A549 treated with RU486 at 1 μM for 4 hours (cell line): ENCODE measurements at places on chromosomes 2 and 18. TPM values are rescaled to one million over a fixed set of nuclear protein-coding genes. Genes with fewer than 3 reads are reported as not detected.

MAPK4 gene
- total RNA-seq = 0.08 to 0.16 TPM (median 0.13 TPM) in 4 of 5 replicates, not detected in the other

INSIG2 gene
- 7.5 to 13.6 TPM (median 11.4 TPM) in 5 replicates for total RNA-seq

TUBA4B gene
- 0.18 to 0.69 TPM (median 0.35 TPM) in 5 replicates for total RNA-seq

TXNL1 gene
- total RNA-seq = 43.5 to 69.4 TPM (median 65.4 TPM) in 5 replicates

ZNF513 gene
- 9.6 to 15.2 TPM (median 13.8 TPM) in 5 replicates for total RNA-seq

LDLRAD4 gene
- 1.1 to 2.8 TPM (median 1.3 TPM) in 5 replicates for total RNA-seq

CGREF1 gene
- 7.3 to 9.3 TPM (median 8.3 TPM) in 5 replicates for total RNA-seq

CYS1 gene
- total RNA-seq = 0.90 to 1.6 TPM (median 1.4 TPM) in 5 replicates

HOXD4 gene
- total RNA-seq = 0.29 to 0.66 TPM (median 0.49 TPM) in 5 replicates

ZNF804A gene
- not detected in 5 replicates for total RNA-seq

EGR4 gene
- 0.17 to 0.37 TPM (median 0.27 TPM) in 5 replicates for total RNA-seq

OSBPL6 gene
- 5.7 to 8.7 TPM (median 7.0 TPM) in 5 replicates for total RNA-seq

ATOH8 gene
- 5.2 to 7.1 TPM (median 5.9 TPM) in 5 replicates for total RNA-seq

ICA1L gene
- total RNA-seq = 1.4 to 2.3 TPM (median 2.1 TPM) in 5 replicates

GCG gene
- total RNA-seq = not detected in 5 replicates

CYP26B1 gene
- total RNA-seq = 11.5 to 16.3 TPM (median 14.2 TPM) in 5 replicates

IL36A gene
- not detected in 5 replicates for total RNA-seq

ACADL gene
- total RNA-seq = 0.09 to 0.18 TPM in 2 of 5 replicates, not detected in the others

ASB18 gene
- not detected in 5 replicates for total RNA-seq

GTF2A1L gene
- total RNA-seq = not detected in 5 replicates

MRPL33 gene
- total RNA-seq = 282 to 542 TPM (median 292 TPM) in 5 replicates

REV1 gene
- total RNA-seq = 10.3 to 13.0 TPM (median 12.0 TPM) in 5 replicates

KCNE4 gene
- total RNA-seq = 0.63 to 1.2 TPM (median 0.79 TPM) in 5 replicates

FAM124B gene
- total RNA-seq = 0.06 TPM in 1 of 5 replicates, not detected in the others
